Daoy (cell line): ENCODE measurements at places on chromosomes 7 and 10.

DNA sequence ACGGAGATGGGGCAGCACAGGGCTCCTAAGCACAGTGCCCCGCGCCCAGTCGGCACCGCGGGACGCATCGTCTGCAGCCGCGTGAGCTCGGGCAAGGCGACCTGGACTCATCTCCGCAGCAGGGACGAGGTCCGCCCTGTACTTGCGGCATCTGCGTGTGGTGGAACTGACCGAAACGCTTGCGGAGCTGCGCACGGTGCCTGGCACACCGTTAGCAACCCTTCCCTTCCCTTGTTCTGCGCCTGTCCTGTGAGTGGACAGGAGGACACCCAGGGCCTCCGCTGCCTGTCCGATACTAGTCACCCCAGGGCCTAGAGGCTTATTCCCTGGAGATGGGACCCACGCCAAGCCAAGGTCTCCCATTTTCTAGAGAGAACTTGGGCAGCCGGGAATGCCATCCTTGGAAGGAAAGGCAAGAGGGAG, 98.5 kb downstream of the WDR11 start:
- peak; percentile 19 for DNase-seq

GRCh38 chr7:155618708-155619633, 25.5 kb upstream of the RBM33 start:
- no peak for DNase-seq

DNA sequence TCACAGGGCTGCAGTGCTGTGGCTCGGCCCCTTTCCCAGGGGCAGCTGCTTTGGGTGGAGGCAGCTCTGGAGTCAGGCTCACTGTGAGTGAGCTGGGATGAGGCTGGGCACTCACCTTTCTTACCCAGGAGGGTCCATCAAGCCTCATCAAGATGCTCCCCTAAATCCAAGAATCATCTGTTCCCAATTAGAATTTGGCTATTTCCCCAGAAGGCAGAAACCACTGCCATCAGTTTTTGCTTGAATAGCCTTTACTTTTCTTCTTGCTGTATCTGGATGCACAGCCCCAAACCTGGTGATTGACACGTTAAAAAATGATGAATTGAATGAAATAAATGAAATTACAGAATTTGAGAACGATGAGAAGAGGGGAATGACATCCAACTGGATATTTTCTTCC, 74.3 kb upstream of the LYZL1 start:
- DNase-seq = no peak

DNA sequence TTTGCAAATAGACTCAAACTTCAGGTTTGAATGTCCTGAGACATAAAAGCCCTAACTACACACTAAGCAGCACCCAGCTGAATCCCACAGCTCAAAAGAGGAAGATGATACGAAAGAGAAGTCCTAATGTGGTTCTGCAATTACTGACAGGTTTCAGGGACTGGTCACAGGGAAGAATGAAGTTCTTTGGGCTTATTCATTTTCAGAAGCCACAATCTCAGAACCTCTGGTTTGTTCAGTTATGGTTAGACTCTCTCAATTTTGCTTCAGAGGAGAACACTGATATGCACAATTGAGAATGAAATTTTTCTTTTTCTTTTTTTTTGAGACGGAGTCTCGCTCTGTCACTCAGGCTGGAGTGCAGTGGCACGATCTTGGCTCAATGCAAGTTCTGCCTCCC, 94.6 kb upstream of the FAM180A start:
- DNase-seq = no peak

- DNase-seq = no peak
Measured at GRCh38 chr10:98173260-98173659, 38.8 kb downstream of the R3HCC1L start.

DNA sequence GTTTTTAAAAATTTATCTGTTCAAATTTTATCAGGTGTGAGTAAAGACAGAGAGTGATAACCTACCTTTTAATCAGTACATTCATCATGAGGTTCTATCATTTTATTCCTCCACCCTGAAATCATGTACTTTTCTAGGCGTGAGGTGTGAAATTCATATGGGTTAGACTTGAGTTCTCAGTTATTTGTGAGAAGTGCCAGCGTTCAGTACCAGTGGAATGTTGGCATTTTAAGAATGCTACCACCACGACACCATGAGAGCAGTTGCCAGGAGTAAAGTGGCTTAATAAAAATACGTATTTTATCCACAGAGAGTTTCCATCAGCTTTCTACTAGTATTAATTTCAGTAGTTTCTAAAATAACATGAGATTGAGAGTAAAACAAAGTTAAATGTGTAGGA, 104.1 kb upstream of the FERD3L start:
- DNase-seq = peak; percentile 43

DNA sequence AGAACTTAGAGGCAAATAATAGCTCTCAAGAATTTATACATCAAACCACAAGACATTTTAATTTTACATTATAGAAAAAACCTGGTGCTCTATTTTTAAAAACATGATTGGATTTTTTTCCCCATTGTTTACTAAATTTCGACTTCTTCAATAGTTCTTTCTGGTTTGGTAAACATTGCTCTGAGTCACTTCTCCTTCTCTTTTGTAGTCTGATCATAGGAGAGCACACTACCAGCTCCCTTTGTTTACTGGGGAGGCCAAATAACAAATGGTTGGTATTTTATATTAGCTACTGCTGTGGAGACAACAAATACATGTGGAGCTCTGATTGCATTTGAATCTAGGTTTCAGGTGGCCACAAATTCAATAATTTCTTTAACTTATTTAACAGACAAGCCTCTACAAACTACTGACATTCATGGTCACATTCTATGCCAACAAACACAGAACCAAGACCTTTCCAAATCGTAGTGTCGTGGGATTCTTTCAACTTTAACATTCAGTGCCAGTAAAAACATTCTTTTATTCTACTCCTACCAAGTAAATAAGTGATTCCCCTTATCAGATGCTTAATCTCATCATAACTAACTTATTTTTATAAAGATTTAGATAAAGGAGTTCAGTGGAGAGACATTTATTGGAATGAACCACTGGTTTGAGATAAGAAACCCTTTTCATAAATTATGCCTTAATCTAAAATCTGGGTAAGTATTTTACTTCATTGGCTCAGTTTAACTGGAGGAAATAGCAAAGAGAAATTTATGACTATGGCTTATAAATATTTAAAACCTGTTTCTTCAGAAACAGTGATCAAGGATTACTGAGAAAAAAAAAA, 17.7 kb upstream of the FXYD4 start:
- DNase-seq = no peak

DNA sequence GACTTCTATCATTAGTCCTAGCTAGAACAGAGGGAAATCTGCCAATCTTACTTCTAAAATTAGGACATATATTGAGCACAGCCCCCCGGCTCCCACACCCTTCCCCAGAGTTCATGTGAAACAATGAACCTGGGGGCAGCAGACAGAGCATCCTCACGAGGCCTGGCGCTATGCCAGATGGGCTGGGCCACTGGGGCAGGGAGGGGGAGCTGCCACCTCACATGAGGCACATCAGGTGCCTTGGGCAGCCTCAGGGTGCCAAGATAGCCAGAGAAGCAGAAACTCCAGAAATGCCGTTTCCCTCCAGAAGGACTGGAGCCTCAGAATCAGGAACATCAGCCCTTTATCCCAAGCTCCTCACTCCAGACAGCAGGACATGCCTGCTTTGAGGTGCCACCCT, 92.8 kb upstream of the LANCL2 start:
- no peak for DNase-seq

- DNase-seq = no peak
Measured at GRCh38 chr7:16189026-16189715, 232.2 kb downstream of the CRPPA start.

DNA sequence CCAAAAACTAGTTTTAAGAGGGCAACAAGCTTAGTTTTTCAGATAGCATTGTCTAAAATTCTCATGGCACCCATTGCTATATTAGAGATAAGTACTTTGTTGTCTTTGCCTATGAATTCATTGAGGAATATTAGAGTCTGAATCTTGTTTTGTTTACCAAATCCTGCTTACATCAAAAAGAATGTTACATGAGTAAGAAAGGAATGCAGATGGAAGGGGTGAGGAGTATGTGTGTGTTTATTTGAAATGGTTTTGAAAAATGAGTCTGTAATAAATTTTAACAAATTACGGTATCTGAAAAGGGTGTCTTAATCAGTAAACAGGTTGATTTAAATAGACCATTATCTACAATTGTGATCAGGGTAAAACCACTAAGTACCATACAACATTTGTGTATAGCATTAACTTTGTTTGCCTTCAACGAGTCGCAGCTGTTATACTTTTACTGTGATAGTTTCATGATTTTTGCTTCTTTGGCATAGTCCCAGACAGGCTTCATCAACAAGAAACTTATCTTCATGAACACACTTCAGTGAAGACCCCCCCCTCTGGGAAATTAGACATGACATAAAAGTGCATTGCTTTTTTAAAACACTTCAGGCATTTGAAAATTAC, 1183.9 kb upstream of the C7orf33 start:
- DNase-seq = no peak

- no peak for DNase-seq
Measured at GRCh38 chr7:91598791-91599190, 281.7 kb downstream of the MTERF1 start.

GRCh38 chr7:114051871-114052331, 133.1 kb upstream of the PPP1R3A start:
- DNase-seq = no peak

DNA sequence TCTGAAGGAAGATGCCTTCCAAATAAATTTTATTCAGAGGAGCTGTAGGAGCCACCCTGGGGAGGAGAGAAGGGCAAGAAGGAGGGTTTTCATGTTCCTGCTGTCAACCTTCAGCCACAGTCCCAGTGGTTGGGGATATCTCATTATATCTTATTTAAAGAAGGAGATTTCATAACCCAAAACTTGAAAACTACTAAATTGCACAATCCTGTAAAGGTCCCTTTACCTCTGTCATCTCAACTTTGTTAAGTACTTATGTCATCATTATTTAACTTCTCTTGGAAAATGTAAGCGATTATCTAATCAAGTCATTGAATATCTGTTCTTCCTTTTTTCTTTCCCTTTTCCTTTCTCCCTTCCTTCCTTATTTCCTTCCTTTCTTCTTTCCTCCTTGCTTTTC, 794.5 kb upstream of the IGFBP3 start:
- DNase-seq = no peak

DNA sequence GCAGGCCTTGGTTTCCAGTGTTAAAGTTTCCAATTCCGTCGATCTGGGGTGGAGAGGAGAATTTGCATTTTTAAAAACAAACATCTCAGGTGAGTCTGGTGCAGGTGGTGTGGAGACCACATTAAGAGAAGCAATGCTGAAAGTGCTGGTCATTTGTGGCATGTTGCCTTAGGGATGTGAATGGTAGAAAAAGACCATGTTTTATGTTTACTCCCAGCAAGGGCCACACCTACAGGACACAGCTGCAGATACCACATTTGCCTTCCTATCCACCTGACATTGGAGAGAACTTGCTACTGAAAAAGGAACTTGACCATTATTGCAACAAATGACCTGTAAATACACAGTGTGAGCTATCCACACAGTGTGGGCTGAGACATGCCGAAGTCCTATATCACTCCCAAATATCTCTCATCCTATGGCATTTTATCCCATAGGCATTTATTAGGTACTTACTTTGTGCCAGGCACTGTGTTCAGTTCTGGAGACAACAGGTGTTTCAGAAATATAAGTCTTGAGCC, 183.1 kb downstream of the NRP1 start:
- no peak for DNase-seq

- no peak for DNase-seq
Measured at GRCh38 chr10:47277352-47278151, 22.4 kb upstream of the GDF10 start.

DNA sequence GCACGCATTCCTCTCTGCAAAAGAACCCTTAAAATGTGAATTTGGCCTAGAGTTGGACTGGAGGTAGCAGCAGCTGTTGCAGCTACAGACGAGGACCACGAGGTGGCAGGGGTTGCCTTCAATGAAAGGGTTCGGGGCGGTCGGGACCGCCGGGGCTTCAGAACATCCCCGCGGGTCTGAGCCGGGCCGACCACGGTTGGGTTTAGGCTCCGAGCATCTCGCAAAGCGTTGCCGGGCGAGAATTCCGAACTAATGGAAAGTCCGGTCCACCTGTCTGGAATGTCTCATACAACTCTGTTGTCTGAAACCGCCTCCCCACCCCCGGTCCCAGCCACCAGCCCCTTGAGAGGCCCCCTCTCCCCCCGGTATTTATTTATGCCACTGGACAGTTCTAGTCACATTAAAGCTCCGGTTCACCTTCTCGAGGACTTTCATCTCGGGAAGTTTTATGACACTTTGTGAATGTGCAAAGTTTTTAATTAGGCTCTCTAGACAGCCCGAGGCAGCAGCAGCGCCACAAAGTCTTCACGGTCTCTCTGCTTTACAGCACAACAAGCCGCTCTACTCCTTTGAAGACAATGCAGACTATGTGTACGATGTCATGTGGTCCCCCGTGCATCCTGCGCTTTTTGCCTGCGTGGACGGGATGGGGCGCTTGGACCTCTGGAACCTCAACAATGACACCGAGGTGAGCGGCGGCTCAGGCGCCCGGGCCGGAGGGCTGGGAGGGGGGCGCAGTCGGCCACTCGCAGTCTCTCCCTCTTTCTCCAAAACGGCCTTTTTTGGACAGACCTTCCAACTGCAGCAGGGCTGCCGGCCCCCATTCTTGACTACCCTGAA, 246.2 kb downstream of the SLC25A13 start:
- peak; percentile 67 for DNase-seq

DNA sequence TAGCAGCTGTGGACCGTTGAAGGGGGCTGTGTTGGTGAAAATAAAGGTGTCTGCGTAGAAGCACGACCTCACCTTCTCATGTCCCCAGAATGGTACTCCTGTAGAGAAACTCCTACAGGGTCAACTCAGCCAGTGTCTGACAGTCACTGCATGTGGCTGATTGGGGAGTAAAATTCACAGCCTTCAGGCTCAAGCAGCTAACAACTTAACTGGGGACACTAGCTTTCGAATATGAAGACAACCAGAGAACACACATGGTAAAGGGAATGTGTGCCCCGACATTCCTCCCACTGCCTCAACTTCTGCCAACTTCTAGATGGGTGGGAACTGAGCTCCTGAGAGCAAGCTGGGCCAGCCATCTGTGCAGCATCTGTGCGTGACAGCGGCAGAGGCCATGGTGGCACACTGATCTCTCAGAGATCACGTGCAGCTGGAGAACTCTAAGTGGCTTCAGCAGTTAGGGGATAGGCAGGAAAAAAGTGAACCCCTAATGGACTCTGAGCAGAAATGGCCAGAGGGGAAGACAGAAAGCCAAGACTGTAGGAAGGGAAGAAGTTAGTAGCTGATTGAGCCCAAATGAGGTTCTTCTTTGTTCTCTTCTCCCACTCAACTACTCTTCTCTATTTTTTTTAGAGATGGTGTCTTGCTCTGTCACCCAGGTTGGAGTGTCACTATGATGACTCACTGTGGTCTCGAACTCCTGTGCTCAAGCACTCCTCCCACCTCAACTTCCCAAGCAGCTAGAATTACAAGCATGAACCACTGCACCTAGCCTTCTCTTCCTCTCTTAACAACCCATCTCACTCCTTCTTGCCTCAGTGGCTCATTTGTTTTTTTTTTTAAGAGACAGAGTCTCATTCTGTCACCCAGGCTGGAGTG, 280.8 kb downstream of the ZEB1 start:
- DNase-seq = no peak

DNA sequence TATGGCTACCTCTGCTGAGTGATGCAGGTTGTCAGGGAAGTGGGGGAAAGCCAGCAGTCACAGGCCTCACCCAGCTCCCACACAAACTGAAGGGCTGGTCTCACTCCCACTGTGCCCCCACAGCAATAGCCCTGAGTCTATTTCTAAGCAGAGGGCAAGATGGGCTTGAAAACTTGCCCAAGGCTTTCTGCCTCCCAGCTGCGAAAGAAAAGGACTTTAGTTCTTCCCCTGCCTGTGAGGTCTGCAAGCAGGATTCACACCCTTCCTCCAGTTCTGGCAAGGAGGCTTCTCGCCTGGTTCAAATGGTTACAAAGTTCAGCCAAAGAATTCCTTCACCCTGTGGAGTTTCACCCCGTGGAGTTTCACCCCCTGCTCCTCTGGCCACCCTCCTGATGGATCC, 63.3 kb upstream of the PRLHR start:
- DNase-seq = no peak
